ENCODE measurements at places on chromosomes 6 and 20. TPM values are rescaled to one million over a fixed set of nuclear protein-coding genes. Genes with fewer than 3 reads are reported as not detected.

DNA sequence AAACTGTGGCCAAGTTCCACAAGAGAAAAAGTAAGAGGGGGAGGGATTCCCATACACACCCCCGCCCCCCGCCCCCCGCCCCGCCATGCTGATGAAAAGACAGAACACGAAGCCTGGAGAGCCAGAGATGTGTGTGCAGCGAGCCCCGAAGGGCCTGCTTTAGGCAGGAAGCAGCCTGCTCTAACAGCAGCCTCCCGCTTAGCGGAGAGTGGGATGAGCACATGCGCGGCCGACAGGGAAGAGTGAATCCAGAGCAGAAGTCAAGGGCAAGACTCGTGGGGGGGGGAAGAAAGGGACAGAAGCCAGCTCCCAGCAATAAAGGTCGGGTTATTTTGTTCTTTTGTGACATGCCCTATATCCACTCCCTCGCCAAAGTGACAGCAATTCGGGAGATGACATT is 67.2 kb upstream of the PTGIS start:
- H3K27me3 ChIP-seq: no peaks in the 10 kb centered on the region
- no peak for DNase-seq

DNA sequence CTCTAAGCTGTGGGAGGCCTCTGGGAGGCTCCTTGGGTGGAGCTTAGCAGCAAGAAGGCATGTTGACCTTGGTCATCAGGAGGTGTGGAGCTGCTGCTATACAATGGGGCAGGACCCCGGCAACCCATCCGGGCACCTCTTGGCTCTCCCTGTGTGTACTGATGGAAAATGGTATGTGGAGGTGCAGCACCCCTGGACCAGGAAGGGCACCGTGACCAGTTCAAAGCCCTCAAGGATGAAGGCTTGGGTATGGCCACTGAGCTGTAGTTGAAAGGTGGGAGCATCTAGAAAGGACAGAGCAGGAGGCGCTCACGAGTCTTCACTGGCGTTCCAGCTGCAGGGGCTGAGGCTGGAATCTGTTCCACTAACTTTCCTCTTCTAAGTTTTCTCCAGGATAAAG is 6.7 kb upstream of the IRF4 start:
- no peak for DNase-seq
- no peak overlapping the region for H3K4me3 ChIP-seq
- peaks cover 18% of the 10 kb centered on the region for H3K4me1 ChIP-seq
- H3K27me3 ChIP-seq: peaks cover 3% of the 10 kb centered on the region

GRCh38 chr20:32523613-32524213 is 61.4 kb downstream of the NOL4L start:
- peaks cover 73% of the 10 kb centered on the region for H3K4me1 ChIP-seq
- H3K36me3 ChIP-seq: peaks cover 48% of the 10 kb centered on the region
- H3K27me3 ChIP-seq: no peaks in the 10 kb centered on the region
- no peak overlapping the region for H3K4me3 ChIP-seq

GRCh38 chr20:25356271-25356933 is 34.2 kb downstream of the ABHD12 start:
- H3K4me1 ChIP-seq: peaks cover 31% of the 10 kb centered on the region
- H3K36me3 ChIP-seq: peaks cover 6% of the 10 kb centered on the region
- no peak overlapping the region for H3K4me3 ChIP-seq

DNA sequence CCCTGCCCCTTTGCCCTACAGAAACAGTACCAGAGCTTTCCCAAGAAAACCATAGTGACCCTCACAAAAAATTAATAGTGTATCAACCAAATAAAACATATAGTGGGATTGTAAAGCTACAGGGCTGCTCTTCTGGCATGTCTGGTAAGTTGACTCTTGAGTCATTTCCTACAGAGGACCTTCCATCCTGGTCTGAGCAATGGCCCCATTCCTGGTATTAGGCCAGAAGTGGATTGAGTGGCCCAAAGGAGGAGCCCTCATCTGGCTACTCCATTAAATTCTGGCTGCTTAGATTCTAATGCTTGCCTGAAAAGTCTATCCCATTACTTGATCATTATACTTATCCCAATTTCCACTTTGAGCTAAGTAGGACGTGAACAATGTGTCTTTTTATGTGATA is 150.9 kb upstream of the HMGN3 start:
- no peak overlapping the region for H3K4me3 ChIP-seq
- no peaks in the 10 kb centered on the region for H3K36me3 ChIP-seq
- no peaks in the 10 kb centered on the region for H3K4me1 ChIP-seq
- H3K27ac ChIP-seq: no peak overlapping the region
- DNase-seq: no peak

The SRPK1 gene
- 66.0 TPM for total RNA-seq

The CCN6 gene
- total RNA-seq: not detected

The CST5 gene
- total RNA-seq: not detected

The GNMT gene
- total RNA-seq: 1.3 TPM

Data from activated CD4-positive, alpha-beta T cell treated with anti-CD3 and anti-CD28 coated beads, Interleukin-2, amount 10 ng/mL, durations not matched to agents 7 days and 5 days (primary cell).